Fibroblast of skin of right quadriceps (primary cell): ENCODE measurements at places on chromosomes 2 and 18.

GRCh38 chr18:2657788-2658458, 2.4 kb downstream of the SMCHD1 start:
- DNase-seq, result peak; percentile 68

- no peak for DNase-seq
Measured at GRCh38 chr2:124778076-124778475, 753.0 kb downstream of the CNTNAP5 start.

GRCh38 chr18:47248604-47249313, 2.7 kb downstream of the SKOR2 start:
- no peak for DNase-seq

DNA sequence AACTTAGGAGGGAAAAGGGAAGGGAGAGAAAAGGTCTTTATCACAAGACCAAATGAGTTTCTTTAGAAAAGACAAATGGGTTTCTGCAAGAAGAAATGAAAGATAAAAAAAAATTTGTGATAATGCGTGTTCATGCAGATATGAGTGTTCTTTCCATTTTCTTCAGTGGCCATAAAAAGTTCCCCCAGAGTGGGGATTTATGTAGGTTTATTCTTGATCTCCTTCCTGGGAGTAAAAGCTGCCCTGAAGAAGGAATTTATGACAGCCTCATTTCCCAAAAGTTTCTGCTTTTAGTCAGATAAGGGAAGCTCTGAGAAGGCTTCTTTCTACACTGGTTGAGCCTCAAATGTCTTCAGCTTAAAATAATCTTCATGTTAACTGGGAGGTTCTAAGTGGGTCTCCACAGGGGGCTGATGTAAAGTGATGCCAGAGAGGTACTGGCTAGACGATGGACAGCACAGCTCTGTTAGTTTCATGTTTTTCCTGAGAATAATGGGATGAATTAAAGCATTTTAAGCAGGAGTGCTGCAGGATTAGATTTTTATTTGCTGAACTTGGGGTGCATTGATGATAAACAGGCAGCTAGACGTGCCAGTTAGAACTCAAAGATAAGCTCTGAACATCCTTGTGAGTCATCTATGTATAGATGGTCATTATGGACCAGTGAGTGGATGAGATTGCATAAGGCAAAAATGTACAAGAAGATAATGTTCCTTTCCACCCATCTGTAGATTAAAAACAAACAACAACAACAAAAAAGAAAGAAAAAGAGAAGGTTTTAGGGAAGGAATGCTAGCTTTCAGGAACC, 99.4 kb upstream of the MSH2 start:
- no peak for DNase-seq
